ENCODE measurements at places on chromosomes 5 and 9.

GRCh38 chr5:98602534-98603112 lies 170.8 kb upstream of the RGMB start:
- peak; percentile 18 for DNase-seq

- DNase-seq, result peak; percentile 21
These were observed 19.8 kb downstream of the TTC23L start for GRCh38 chr5:34858790-34859189.

DNA sequence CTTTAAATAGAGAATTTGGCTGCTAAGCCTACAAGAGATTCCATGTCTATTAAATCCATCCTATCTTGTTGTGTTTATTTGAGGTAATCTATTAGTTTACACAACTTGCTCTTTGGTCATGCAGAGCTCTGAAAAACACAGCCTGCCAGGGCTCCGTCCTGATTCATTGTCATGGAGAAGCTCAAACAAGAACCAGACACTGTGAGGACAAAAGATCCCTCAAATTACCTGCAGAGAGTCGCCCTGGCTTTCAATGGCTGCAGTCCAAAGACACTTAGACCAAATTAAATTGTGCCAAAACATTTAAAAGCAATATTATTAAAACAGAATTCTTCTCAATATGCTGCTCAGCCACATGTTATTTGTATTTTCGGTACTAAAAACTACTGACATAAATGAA lies 60.1 kb downstream of the CDH18 start:
- no peak for DNase-seq

- DNase-seq, result no peak
These were observed 49.2 kb downstream of the KCTD16 start for GRCh38 chr5:144219869-144220268.
